Activated CD8-positive, alpha-beta memory T cell treated with anti-CD3 and anti-CD28 coated beads, Interleukin-2, amount 50 U/mL, for 48 hours (primary cell): ENCODE measurements at places on chromosomes 3 and 15.

DNA sequence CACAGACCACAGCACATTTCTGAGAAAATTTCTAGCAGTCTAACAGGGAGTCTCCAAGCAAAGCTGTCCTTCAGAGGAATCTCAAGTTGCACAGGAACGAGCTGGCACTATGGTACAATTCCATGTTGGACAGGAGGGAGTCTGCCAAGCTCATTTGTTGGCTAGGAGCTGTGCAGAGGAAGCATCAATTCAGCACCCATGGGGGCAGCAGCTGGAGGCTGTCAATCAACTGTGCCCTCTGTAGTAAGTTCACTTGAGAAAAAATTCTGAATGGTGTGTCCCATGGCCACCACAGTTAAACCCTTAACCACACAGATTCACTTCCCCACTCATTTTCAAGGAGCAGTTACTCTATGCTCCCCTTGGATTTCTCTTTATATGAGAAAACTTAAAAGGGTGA, 298.5 kb upstream of the PPP2R3A start:
- DNase-seq: no peak

DNA sequence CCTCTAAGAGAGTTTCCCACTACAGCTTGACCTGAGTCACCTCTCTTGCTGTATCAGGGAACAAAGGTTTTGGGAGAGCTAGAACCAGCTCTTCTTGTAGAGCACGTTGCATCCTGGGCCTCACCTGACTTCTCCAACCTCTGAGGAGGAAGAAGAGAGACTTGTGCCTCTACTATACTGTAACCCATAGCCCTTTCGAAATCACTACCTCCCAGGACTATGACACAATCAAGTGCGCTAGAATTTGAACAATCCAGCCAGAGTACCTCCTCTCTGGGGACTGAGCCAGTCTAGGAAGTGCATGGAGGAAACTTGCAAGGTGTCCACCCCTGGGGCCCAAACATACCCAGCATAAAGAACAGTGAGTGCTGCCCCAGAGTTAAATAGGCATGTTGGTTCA, 192.8 kb upstream of the BHLHE40 start:
- no peak for DNase-seq

DNA sequence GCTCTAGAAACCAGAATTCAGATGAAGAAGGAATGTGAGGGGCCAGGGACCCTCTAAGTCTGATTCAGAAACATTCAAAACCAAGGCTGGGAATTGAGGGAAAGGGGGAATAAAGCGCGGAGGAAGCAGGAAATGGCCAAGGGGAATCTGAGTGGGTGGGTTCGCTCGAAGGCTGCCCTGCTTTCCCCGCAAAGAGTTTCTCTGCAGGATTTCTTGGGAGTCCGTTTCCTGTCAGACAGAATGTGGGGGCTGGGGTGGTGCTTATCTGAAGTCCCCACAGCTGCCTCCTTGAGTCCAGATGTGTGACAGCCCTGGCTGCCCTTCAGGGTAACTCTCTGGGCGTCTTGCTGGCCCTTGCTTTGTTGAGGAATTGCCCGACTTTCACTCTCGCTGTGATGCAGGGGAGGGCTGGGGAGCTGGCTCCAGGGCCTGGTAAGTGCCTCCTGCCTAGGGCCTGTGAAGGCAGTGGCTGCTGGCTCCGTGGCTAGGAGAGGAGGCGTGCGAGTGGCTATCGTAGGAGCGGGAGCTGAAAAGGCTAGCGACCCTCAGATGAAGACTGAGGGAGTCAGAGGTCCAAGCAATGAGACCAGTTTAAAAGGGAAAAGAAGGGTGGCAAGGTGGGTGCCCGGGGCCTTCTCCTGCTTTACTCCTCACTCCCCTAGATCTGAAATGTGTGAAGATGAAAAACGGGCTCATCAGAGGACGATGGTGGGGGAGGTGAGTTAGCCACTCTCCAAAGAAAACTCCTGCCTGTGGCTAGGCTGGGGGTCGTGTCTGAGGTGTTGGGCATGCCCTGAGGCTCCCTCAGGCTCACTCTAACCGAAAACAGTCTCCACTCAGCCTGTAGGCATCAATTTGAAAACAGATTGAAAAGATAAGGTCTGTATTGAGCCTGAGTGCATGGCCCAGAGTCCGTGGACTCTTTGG, 143.9 kb upstream of the UMPS start:
- no peak for DNase-seq

- no peak for DNase-seq
Measured at GRCh38 chr3:10515884-10516495, 10.6 kb upstream of the ATP2B2 start.

GRCh38 chr15:62069551-62069950, 2.8 kb downstream of the C2CD4A start:
- DNase-seq: no peak

GRCh38 chr3:140196970-140197369, 262.0 kb downstream of the CLSTN2 start:
- no peak for DNase-seq

DNA sequence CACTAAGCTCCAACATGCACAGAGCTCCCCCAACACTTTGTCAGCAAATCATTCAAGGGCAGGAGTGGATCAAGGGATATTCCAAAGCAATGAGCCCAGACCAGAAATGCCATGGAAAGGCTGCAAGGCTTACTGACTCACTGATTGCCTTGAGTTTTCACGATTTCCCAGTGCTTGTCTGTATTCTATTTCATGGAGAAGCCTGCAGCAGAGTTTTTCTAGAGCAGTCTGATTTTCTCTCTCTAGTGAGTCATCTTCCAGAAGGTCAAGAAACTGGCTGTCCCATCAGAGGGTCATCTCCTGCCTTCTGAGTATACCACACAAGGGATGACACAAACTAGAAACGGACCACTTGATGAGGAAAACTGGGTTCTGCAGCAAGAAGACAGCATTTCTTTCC, 16.5 kb downstream of the LMCD1 start:
- no peak for DNase-seq

DNA sequence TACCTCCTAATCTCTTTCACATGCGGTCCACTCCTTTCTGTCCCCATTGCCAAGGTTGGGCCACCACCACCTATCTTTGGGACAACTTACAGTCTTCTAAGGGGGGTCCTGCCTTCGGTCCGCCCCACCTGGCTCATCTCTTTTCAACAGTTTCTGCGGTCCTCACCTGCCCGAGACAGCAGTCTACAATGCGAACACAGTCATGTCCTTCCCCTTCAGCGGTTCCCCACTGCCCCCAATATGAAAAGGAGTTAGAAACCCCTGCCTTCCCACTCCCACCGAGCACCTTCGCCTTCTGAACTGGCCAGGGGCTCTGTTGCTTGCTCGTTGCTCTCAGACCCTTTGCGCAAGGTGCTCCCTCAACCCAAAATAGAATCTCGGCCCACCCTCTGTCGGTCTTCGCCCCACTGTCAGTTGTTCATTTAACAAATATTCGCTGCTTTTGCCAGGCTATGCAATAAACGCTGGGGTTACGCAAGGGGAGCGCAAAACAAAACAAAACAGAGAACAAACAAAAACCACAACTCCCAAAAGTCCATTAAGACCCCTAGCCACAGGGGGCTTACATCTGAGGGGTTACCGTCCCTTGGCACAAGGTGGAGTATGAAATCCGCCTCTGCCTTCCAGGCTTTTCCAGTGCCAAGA, 611 bp upstream of the FANCI start:
- no peak for DNase-seq
